ENCODE measurements at places on chromosomes 6 and 20.

DNA sequence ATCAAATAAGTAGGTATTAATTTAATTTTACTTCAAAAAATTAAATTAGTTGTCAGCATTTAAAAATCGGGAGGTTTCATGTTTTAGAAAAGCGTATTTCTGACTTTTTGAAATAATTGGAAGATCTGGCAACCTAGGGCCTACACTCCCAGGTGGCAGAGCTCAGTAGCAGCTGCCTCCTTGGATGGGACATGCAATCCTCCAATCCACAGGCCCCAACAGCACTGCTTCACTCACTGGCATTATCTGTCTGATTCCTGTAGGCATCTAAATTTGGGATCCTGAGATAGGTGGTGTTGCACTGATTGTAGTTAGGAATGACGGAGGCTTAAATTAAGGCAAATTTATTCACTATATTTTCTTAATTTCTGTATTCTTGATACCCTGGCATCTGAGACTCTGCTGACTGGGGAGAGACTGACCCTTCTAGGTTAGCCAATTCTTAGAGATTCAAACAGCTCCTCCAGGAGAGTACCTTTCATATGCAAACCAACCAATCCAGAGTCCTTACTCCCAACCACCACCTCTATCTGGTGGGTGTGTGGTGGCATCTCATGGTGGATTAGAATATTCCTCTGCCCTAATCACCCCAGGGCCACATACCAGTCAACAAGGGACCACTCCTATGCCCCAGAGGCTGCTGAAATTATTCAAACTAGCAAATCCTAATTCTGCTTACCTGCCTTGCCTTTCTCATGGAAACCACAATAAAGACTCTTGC lies 146.6 kb upstream of the GLP1R start:
- DNase-seq, result no peak

DNA sequence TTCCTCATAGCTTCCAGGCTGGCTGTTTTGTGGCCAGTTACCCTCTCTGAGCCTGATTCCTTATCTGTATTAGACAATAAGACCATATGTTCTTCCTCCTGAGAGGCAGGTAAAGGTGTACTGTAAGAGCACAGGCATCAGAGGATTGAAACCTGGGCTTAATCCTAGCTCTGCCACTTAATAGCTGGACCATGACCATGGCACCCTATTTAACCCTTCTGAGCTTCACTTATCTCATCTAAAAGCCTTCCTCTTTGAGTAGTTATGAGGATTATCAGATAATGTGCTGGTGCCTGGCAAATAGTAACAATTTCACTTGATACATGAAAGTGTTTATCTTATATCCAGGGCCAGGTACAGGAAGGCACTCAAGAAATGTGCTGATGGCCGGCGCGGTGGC lies 34.9 kb downstream of the BCL2L1 start:
- DNase-seq, result no peak

DNA sequence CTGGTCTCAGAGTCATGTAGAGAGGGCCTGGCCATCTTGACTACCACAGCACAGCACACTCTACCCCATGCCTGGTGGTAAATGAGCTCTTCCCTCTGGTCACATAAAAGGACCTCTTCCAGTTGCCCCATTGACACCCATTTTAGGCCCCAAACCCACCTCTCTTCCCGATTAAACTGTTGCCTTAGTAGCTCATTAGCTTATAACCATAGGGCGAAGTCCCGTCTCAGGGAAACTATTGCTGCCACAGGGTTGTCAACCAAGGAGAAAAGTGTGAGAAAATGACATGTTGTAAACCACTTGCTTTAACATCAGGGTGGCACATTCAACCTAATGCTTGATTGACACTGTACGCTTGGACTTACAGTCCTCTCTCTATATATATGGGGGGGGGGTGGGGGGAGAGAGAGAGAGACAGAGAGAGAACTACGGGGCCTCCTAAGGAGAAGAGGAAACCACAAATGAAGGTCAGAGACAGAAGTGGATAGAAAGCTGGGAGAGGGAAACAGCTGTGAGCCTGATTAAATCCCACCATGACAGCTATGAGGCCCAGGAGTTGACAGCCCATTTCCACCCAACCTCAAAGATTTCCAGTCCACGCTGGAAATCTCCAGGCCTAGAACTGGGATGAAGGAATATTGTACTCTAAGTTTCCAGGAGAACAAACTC lies 14.9 kb upstream of the BTN1A1 start:
- no peak for DNase-seq

DNA sequence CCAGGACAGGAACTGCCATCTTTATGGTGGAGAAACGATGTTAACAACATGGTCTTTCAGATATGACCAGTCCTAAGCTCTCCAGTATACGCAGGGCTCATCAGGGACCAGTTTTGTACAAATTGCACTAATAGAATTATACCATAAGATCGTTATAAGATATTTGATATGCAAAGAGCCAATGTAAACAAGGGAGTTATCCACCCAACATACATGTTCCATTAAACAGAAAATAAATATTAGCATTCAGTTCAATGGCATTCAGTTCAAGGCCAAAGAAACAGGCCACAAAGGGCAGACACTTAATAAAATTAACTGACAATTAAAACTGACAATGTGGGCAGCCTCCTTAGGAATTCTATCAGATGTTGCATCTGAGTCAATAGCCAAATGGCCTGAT lies 2.6 kb downstream of the GFOD1 start:
- no peak for DNase-seq

DNA sequence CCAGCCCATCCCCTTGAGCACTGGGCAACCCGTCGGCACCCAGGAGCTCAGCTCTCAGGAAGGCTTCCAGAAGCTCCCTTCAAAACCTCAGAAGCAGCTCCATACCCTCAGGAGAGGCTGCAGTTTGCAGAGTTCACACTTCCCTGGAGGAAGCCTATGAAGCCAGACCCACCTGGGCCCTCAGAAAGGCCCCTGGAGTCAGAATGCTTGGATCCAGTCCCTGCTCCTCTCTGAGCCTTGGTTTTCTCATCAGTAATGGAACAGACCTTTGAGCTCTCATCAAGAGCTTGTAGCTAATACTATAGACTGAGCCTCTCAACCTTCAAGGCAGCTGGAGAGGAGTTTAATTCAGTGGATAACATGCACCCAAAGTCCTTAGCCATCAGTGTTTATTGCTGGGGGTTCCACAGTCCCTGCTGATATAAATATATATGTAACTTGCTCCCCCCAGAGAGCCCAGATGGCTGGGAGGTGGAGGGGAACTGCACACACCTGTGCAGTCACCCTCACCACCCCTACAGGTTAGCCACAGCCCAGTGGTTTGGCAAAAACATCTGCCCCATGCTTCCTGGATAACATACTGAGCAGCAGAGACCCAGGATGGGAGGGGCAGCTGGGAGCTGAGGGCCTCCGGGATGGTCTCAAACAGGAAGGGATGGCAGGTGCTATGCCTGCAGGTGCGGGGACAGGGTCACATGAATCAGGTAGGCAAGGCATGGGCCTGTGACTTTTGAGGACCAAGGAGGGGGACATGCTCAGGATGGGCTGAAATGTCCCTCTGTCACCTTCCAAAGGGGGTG lies 120.1 kb downstream of the SNX5 start:
- DNase-seq, result no peak

DNA sequence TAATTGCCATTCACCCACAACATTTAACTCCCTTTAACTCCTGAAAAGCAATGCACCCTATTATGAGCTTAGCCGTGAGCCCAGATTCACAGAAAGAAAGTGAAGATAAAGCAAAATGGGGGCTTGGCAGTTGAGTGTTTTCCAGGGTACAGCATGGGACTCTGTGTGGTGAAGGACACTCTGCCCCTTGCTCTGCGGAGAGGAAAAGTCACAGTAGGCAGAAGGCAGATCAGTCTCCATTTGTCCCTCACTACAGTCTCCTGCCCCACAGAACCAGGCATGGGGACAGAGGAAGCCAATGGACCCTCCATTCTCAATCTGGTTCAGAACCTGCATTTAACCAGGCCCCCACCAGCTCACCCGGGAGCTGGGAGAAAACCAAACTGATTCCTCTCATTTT lies 30.8 kb upstream of the SH3BGRL2 start:
- no peak for DNase-seq

- peak; percentile 42 for DNase-seq
These were observed 65.9 kb downstream of the PTPN1 start for GRCh38 chr20:50575865-50576720.

GRCh38 chr20:11936157-11936556 lies 18.5 kb downstream of the BTBD3 start:
- no peak for DNase-seq
